ENCODE measurements at places on chromosomes 4 and X. TPM values are rescaled to one million over a fixed set of nuclear protein-coding genes. Genes with fewer than 3 reads are reported as not detected.

Gene RAB41
- not detected for total RNA-seq

DNA sequence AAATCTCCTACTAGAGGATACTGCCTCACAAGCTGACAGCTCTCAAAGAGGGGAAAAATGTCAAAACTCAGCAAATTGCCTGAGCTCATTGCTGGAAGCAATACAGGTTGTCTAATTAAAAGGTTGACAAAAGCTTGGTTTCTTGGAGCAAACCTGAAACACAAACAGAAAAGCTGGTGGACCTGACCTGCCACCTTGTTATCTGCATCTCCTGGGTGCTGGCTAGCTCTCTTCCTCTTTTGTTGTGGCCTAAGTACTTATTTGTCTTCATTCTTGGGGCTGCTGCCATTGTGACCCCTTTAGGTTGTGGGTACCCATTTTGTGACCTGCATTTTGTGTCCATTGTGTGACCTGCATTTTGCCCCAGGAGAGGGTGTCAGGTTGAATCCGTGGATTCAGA is 184.5 kb downstream of the KIT start:
- H3K27me3 ChIP-seq: no peaks in the 10 kb centered on the region
- DNase-seq: no peak
- no peaks in the 10 kb centered on the region for H3K36me3 ChIP-seq
- no peak overlapping the region for H3K4me3 ChIP-seq
- H3K4me1 ChIP-seq: no peaks in the 10 kb centered on the region
- no peak overlapping the region for H3K27ac ChIP-seq

- peaks cover 41% of the 10 kb centered on the region for H3K4me1 ChIP-seq
- no peaks in the 10 kb centered on the region for H3K36me3 ChIP-seq
- H3K4me3 ChIP-seq: no peak overlapping the region
- no peak overlapping the region for H3K27ac ChIP-seq
These were observed 50.9 kb downstream of the NFKB1 start for GRCh38 chr4:102551958-102552565.

GRCh38 chrX:78527263-78527662 is 131.9 kb downstream of the RTL3 start:
- H3K27ac ChIP-seq: no peak overlapping the region
- no peaks in the 10 kb centered on the region for H3K4me1 ChIP-seq
- H3K36me3 ChIP-seq: no peaks in the 10 kb centered on the region
- no peak overlapping the region for H3K4me3 ChIP-seq

- H3K4me3 ChIP-seq: no peak overlapping the region
- H3K27me3 ChIP-seq: no peaks in the 10 kb centered on the region
- H3K27ac ChIP-seq: no peak overlapping the region
- no peaks in the 10 kb centered on the region for H3K4me1 ChIP-seq
- no peaks in the 10 kb centered on the region for H3K36me3 ChIP-seq
- no peak for DNase-seq
These were observed 387.3 kb downstream of the SPRY1 start for GRCh38 chr4:123783921-123784320.

Data from CD8-positive, alpha-beta memory T cell (primary cell).